Left forelimb (tissue), 1 donor: ENCODE measurements at places on chromosomes 4 and X.

DNA sequence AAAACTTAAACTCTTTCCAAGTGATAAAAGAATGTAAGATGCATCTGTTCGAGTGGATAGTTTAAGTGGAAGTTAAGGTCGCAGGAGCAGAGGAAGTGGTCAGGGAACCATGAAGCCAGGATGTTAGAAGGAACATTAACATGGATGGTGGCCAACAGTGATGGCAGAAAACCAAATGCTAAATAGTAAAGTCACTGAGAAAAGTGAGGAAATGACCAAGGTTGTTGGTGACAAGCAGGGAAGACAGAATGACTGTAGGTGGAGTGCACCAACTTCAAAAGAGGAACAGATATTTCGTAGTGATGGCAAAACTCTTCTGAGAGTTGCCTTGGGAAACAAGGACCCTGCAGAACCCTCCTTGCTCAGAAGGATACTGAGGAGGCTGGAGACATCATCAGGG, 226.2 kb downstream of the PALLD start:
- DNase-seq = no peak

DNA sequence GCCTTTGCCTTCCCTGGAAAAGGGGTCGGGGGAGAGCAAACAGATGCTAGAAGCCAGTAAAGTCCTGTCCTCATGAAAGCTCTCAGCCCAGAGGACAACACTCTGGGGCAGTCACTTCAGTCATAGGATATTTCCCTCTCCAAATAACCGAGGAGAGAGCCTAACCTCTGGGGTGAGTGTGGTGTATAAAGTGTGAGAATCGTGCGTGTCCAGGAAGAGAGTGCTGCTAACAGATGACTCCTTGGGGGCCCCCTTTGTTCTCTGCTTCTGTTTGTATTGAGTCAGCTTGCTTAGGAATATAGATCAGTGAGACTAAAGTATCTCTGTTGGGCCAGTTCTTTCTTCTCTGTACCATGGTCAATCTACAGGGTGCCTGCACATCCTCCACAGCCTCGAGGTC, 247.2 kb downstream of the PALLD start:
- DNase-seq = no peak

- no peak for DNase-seq
Observed at GRCh38 chr4:107153228-107153627, 117.1 kb upstream of the DKK2 start.

- no peak for DNase-seq
Observed at GRCh38 chr4:40720916-40721315, 28.8 kb upstream of the NSUN7 start.
